ENCODE measurements at places on chromosomes 4 and X.

GRCh38 chr4:12042818-12043217, 614.1 kb upstream of the HS3ST1 start:
- DNase-seq = no peak

GRCh38 chr4:120299631-120300030, 233.0 kb upstream of the MAD2L1 start:
- no peak for DNase-seq

GRCh38 chrX:125826080-125826479, 340.0 kb downstream of the DCAF12L2 start:
- no peak for DNase-seq

DNA sequence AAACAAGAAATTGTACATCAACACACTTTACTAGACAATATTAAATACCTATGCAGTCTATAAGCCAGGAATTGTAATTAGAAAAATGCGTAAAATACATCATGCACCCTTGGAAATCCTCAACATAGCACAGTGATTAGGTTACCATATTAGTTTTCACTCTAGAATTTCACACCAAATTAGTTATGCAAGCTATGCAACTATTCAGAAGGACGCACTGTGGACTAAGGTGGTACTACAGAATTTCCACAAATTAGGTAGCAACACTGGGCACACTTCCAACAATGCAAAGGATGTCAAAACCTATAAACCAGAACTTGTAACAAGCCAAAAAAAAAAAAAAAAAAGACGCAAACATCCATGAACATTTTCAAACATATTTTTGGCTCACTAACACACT, 71.1 kb upstream of the ZCCHC13 start:
- peak; percentile 45 for DNase-seq

- peak; percentile 94 for DNase-seq
Measured at GRCh38 chr4:73725985-73726384, 14.4 kb upstream of the CXCL8 start.

DNA sequence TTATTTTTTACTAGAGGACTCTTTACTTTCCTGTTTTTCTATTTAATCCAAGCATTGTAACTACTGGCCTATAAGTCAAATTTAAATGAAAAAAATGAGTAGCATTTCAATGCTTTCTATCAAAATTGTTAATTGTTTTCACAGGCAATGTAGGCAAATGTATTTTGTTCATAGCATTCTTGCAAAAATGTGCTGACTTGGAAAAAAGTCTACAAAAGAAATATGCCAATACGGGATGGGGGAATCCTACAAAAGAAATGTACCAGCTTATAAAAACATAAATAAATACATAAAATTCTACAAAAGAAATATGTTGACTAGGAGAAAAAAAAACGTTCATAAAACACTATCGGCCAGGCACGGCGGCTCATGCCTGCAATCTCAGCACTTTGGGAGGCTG, 14.9 kb upstream of the S100G start:
- DNase-seq = no peak

DNA sequence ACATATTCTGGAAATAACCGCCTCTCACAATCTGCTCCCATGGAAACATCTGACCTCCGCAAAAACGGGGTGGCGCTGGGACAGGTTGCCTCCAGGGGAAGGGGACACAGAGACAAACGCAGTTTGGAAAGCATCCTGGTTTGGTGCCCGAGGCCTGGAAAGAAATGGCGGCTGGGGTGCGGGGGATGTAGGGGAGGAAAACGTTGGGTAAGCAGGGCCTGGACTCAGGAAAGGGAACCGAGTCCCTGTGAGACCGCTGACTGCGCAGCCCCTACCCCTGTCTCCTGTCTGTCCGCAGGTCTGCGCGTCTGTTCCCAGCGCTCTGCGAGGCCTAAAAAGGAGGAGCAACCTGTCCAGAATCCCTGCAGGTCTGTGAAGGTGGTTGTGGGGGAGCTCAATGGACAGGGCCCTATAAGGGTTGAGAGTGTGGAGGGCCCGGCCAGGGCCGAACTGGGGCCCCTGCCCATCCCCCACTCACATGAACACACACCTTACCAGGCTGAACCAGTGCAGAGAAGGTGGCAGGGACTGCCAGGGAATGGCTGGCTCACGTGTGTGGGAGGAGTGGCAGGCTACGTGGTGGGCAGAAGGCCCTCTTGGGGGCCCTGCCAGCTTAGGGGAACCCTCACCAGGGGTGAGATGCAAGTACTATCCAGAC, 672 bp downstream of the TCEAL3 start:
- DNase-seq = no peak

- DNase-seq = peak; percentile 14
Measured at GRCh38 chr4:4386736-4387392, at the start of gene NSG1. Gene NSG1 (plus strand): TSS chr4:4387102. CDS start chr4:4387630, 528 bp downstream.

- no peak for DNase-seq
Measured at GRCh38 chr4:58603951-58604350, 1493.8 kb upstream of the IGFBP7 start.

- DNase-seq = no peak
Measured at GRCh38 chr4:13599159-13599558, 28.4 kb downstream of the BOD1L1 start.

DNA sequence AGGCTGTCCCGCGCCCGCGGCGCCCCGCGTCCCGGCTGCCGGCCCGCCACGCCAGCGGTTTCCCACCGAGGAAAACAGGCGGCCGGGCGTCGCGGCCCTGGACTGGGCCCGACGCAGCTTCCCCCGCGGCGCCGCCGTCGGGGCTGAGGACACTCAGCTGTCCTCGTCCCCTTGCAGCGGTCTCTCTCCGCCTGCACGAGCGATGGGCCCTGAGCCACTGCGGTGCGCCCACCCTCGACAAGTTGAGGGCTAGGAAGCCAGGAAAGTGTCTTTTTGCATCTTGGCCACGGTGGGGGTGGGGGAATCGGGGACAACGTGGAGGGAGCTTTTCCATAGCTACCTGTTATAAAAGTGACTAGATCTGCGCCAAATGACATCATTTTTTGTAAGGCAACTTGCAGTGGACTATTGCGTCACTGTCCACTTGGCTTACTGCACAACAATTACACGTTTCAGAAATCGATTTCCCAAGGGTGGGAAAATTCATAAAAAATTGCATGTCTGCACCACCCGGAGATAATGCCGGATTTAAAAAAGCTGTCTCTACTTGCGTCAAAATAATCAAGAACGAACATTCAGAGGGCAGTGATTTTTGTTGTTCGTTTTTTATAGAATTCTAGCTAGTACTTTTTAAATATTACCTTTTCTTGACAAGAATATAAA, 1.1 kb downstream of the KLHL15 start:
- DNase-seq = peak; percentile 87

GRCh38 chr4:20418861-20419451, 167.3 kb downstream of the SLIT2 start:
- peak; percentile 82 for DNase-seq

GRCh38 chr4:118099106-118099505, 64.8 kb downstream of the NDST3 start:
- DNase-seq = no peak

- DNase-seq = no peak
Measured at GRCh38 chrX:133888984-133889383, 96.4 kb downstream of the GPC3 start.

DNA sequence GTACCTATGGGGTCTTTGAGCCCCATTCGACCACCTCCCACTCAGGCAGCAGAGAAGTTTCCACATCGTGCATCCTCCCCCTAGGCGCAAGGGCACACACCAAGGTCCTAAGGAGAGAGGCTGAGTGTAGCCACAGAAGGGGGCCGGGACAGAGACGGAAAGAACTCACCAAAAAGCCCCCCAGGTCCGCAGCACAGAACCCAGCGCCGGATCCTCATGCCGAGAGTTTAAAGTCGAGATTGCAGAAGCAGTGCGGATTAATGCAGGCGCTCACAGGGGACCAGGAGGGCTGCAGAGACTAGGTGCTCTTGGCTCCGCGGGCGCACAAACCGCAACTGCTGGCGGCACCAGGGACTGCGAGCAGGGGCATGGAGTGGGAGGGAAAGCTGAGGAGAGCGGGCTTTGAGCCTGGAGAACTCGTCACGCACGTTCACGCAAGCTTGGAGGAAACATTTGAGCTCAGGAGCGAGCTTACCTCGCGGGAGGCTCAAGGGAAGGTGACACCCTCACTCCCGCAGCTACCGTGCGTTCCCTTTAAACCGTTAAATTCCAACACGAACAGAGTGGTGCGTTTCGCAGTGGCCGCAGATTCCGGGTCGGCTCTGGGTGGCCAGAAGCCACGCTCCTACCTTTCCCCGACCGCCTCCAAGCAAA, 8.5 kb downstream of the NKX3-2 start:
- DNase-seq = no peak

DNA sequence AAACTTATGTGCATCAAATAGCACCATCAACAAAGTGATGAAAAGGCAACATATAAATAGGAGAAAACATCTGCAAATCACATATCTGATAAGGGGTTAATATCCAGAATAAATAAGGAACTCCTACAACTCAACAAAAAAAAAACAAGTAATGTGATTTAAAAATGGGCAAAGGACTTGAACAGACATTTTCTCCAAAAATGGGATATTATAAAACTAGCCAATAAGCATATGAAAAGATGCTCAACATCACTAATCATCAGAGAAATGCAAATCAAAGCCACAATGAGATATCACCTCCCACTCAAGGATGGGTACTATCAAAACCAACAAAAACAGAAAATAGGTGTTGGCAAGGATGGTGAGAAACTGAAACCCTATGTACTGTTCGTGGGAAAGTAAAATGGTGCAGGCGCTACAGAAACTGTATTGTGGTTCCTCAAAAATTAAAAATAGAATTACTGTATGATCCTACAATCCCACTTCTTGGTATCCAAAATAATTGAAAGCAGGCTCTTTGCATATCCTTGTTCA, 2.4 kb downstream of the DNAJB14 start:
- DNase-seq = no peak

DNA sequence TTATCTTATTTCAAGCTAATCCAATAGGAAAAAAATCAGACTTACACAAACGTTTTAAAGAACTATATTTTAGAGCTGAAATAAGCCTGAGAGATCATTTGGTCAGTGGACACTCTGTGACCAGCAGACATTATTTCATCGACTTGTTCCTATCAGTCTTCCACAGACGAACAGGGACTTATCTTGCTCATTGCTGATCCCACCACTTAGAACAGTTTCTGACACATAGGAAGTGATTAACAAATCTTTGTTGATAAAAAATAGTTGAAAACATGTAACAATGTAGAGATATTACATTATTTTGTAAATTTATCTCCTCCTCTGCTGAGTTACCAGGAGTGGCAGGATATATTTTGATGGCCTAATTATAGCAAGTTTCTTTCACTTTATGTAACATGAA, 65.8 kb downstream of the TAPT1 start:
- no peak for DNase-seq

Measured in fibroblast of mammary gland (primary cell).